ENCODE measurements at places on chromosomes 16 and 17.

- DNase-seq: no peak
These were observed 24.1 kb upstream of the ABR start for GRCh38 chr17:1203967-1204291.

DNA sequence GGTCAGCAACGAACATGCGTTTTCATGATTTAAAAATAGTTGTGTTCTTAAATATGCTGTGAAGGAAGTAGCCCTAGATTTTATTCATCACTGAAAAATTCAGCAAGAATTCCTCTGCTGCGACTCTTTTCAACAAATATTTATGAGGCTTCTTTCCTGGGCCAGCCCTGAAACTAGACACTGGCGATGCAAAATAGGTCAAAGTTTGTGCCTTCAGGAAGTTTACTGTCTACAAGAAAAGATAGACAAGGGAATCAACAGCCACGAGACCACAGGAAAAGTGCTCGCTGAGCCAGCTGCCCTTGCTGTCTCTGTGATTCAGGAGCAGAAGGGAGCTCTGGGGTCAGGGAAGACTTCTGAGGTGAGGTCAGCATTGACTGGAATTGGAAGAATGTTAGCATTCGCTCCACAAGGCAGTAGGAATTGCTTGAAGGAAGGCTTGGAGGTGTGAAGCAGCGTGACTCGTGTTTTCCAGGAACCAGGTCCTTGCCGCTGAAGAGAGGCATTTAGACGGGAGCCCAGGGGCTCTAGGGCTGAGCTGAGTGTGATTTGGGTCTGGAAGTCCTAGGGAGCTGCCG, 1.9 kb upstream of the RPL26 start:
- no peak for DNase-seq

DNA sequence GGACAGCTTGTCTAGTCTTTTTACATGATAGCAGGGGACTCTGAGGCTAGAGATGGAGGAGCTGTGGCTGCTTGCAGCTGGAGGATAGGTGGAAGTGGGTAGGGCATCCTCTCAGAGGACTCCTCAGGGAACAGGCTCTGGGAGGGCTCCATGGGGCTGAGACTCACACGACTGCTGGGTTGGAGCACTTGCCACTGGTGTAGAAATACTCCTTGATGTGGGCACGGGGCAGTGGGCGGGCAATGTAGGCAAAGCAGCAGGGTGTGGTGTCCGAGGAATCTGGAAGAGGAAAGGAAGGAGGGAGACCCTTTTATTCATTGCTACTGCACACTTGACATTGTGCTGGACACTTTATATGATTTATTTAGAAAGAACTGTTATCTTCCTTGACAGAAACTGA, 1.8 kb downstream of the CCL5 start:
- DNase-seq: no peak

- DNase-seq: no peak
These were observed 12.4 kb upstream of the ITGA3 start for GRCh38 chr17:50043290-50044148.

- no peak for DNase-seq
These were observed 28.9 kb downstream of the TANC2 start for GRCh38 chr17:62994931-62995330.

- no peak for DNase-seq
These were observed 28.1 kb downstream of the PELP1 start for GRCh38 chr17:4675791-4676190.

DNA sequence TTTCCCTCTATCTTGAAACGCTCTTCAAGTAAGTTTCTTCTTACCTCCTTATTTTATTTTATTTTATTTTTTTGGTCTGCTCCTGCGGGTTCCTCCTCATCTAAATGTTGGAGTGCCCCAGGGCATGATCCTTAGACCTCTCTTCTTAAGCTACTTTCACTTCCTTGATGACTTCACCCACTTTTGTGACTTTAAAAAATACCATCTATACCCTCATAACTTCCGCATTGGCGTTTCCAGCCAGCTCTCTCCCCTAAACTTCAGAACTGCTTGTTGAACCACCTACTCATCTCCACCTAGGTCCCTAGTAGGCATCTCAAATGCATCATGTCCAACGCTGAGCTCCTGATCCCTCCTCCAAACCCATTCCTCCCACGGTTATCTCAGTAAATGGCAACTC, 51.4 kb upstream of the NFAT5 start:
- no peak for DNase-seq

GRCh38 chr17:72423718-72424117, 302.9 kb downstream of the SOX9 start:
- DNase-seq: no peak

- DNase-seq: no peak
These were observed 95.2 kb downstream of the MARF1 start for GRCh38 chr16:15547768-15548096.

- peak; percentile 98 for DNase-seq
These were observed 18.2 kb downstream of the GNGT2 start for GRCh38 chr17:49191917-49192741.

GRCh38 chr16:85967111-85967510, 68.1 kb downstream of the IRF8 start:
- DNase-seq: no peak

- no peak for DNase-seq
These were observed 5.4 kb upstream of the CLDN9 start for GRCh38 chr16:3007059-3007956.

DNA sequence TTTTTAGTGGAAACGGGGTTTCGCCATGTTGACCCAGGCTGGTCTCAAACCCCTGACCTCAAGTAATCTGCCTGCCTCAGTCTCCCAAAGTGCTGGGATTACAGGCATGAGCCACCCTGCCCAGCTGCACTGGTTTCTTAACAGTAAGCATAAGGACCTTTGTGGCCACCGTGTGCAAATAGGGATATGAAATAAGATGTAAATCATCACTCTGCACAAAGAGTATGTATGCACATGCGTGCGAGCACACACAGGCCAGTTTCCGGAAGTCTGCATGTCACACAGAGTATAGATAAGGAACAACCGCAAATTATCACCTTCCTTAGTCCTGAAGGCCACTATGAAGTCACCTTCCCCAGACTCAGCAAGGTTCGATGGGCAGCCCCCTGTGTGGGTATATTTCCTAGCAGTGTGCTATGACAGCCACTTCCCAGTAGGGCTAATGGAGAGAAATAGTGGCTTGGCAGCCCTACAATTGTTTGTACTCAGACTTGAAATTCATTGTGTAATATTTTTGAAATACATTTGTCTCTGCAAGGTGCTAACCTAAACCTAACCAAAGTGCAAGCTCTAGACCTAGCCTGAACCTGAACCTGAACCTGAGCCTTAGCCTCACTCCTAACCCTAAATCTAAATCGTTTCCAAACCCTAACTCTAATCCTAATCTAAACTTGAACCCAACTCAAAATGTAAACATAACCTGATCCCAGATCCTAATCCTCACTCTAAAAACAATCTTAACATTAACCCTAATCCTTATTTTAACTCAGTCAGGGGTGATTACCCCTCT, 48.4 kb upstream of the SKAP1 start:
- DNase-seq: peak; percentile 3

- no peak for DNase-seq
These were observed 276.6 kb upstream of the TNRC6C start for GRCh38 chr17:77681861-77682260.

DNA sequence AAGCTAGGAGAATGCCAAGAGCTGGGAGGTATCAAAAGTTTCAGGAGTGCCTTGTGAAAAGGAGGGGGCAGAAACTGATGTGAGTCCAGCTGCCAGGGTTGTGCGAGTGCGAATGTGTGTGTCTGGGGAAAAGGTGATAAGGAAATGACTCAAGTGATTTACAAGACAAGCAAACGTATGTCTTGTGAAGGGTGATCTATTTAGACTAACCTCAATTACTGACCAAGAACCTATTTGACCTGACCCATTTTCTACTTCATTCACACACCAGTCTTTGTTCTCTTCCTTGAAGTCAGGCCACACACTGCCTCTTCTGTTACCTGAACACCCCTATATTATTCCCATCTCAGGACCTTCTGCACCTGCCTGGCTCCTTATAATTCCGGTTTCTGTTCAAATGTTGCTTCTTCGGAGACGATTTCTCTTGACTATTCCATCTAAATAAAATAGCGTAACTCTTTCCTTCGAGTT, 1.0 kb downstream of the GDE1 start:
- no peak for DNase-seq

GRCh38 chr16:11354733-11355574, 9.7 kb downstream of the RMI2 start:
- DNase-seq: peak; percentile 8

DNA sequence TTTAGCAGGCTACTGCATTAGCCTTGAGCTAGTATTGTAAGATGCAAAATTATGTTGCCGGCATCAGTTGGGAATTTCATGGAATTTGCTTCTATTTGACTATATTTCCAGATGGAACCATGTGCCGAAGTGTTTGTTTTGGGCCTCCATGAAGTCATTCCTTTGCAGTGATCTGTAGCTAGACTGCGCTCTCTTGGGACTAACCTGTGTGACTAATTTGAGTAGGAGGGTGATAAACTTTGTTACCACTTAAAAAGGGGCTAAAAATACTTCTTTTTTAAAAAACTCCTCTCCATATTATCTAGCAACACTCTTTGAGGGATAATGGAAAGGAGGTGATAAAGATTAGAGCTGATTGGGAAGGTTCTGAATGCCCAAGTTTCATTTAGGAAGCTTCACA, 166.8 kb upstream of the TBX2 start:
- no peak for DNase-seq

DNA sequence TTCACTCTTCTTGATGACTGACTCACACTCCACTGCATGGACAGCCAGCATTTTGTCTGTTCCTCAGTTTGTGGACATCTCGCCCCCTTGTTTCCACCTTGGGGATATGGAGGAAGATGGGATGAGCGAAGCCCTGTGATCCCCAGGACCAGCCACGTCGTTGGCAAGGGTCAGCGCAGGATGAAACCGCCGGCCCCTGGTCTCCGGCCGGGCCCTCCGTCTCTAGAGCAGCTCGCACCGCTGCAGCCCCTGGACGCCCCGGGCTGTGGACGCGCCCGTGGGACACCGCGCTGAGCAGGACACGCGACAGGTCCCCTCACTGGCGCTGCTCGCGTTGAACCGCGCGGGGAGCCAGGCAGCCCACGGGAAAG, 604 bp upstream of the ZC3H18 start:
- DNase-seq: no peak

DNA sequence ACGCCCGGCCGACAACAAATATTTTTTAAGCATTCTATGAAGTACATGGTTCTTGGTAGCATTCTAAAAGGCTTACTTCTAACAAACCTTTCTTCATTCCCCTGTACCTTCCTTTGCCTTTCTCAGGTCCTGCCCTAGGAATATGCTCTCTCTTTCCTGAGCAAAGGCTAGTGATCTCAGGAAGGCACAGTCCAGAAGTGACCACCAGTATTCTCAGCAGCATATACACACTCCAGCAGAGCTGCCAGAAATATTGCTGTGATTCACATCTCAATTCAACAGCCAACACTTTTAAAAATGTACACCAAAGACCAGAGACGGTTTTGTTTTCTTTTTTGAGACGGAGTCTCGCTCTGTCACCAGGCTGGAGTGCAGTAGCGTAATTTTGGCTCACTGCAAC, 41.4 kb upstream of the ANKFY1 start:
- DNase-seq: no peak

DNA sequence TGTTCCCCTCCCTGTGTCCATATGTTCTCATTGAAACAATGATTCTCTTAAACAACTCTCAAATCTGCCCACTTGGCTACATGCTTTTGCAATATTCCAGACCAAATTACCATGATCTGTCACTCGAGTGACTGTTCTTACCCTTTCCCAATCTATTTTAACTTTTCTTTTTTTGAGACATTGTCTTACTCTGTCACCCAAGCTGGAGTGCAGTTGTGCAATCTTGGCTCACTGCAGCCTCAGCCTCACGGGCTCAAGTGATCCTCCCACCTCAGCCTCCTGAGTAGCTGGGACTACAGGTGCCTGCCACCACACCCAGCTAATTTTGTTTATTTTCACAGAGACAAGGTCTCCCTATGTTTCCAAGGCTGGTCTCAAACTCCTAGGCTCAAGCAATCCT, 58.8 kb upstream of the CLEC18A start:
- no peak for DNase-seq

GRCh38 chr17:32007463-32008298, 498 bp downstream of the LRRC37B start:
- no peak for DNase-seq

DNA sequence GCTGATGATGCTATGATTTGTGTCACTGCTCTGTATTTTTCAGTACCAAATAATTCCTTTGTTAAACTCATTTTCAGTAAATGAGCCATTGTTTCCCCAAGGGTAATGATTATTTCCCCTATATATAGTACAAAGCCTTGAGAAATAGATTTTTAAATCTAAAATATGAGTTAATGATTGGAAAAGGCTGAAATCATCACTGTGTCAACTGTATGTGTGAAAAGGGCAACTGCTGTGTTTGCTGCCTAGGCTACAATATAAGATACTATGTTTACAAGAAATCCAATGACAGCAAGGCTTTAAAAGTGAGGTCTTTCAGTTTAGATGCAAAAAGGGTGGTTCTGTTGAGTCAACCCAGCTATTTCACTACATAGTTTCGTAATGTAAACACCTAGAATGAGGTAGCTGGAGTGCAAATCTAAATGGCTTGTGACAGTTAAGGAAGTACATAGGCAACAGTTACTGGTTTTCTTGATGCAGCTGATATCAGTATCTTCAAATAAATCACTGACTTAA, 15.3 kb downstream of the NLK start:
- DNase-seq: no peak

- DNase-seq: no peak
These were observed 684.1 kb upstream of the C16orf82 start for GRCh38 chr16:26382586-26382985.

GRCh38 chr16:55130456-55130855, 193.5 kb upstream of the IRX6 start:
- DNase-seq: no peak
